Fibroblast of the aortic adventitia (primary cell): ENCODE measurements at places on chromosomes 5 and 9. TPM values are rescaled to one million over a fixed set of nuclear protein-coding genes. Genes with fewer than 3 reads are reported as not detected.
A peak's percentile ranks its signal among the peaks of the same experiment; 100 is the strongest.

Gene PCDHA12
- 0.09 and 0.33 TPM in 2 replicates for total RNA-seq

Gene PLAC8L1
- total RNA-seq = 0.98 TPM in 1 of 2 replicates, not detected in the other

Gene GRXCR2
- 0.09 TPM in 1 of 2 replicates, not detected in the other for total RNA-seq

Gene CFAP77
- not detected in 2 replicates for total RNA-seq

Gene RASA1
- total RNA-seq = 31.0 and 46.2 TPM in 2 replicates

Gene DBH
- not detected in 2 replicates for total RNA-seq

Gene GPSM1
- total RNA-seq = 25.9 and 48.5 TPM in 2 replicates

Gene SPAAR
- not detected in 2 replicates for total RNA-seq

DNA sequence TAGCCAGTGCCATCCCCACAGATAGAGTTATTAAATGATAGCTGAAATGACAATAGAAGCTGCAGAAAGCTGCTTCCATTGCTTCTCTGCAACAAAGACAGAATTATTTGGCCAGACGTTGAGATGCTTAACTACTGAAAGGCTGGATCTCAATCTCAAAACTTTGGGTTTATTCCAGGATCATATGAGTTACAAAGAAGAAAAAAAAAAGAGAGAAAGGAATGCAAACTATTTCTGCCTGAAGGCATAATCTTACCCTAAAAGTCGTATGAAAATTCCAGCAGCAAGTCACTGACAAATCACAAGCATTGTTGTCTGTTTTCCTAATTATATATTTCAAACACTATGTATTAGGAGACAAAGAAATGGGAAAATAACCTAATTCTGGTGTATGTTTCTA lies 12.8 kb upstream of the TYRP1 start:
- peak; percentile 77 for DNase-seq

DNA sequence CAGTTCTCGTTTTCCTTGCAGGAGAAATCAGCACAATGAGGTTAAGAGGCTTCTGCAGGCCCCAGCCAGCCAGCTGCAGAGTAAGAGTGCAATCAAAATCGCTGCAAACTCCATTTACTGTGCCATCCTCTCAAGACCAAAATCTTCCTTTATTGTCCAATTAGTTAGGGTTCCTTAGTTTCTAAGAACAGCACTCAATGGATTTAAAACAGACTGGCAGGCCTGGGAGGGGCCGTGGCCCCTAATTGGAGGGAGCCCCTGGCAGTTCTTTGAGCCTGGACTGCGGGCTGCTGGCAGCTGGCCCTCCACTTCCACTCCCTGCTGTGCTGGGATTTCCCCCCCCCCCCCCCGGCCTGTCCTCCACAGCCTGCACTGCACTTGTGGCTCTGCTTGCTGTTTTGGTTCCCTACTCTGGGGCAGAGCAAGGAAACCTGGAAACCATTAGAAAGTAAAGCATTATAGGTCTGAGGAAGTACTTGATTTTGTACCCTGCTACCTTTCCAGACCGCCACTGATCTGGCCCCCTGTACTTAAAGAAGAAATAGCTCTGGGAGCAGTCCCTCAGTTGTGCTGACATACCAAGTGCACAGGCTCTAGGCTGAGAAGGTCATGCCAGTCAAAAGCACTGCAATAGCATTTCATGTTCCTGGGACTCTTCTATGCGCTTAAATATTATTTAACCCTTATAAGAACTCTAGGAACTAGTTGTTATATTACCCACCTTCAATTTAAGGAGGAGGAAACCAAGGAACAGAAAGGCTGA lies 129.0 kb downstream of the APBA1 start:
- peak; percentile 4 for DNase-seq

GRCh38 chr9:133948131-133948530 lies 44.0 kb downstream of the VAV2 start:
- DNase-seq = no peak

- DNase-seq = no peak
These were observed 14.7 kb upstream of the CRHBP start for GRCh38 chr5:76938177-76938576.

GRCh38 chr5:154214371-154215106 lies 24.0 kb downstream of the GALNT10 start:
- DNase-seq = peak; percentile 71

DNA sequence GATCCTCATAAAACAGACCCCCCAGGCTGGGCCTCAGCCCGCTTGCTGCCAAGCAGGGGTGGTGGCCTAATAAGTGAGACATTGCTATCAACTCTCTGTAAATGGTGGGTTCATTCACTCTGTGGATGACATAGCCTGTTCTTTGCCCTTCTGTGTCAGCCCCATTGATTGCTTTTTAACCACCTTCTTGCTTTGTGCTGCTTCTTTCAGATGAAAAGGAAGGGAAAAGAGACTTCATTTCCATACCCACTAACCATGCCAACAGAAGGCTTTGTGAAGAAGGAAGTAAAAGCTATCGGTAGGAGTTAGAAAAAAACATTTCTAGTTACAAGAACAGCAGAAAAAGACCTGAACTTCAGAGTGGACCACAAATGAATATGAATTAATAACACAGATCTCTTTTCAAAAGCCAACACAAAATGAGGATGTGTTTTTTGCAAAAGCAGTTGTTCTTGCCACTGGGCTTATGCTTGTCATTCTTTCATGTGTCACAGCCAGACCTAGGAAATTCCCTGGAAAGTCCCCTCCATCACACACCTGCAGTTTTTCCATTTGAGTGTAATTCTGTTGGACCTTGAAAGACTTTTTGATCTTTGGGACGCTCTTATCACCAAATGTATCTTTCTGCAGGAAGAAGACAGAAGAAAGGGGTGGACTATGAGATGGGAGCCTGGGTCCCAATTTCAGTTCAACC lies 507.7 kb downstream of the CCDC171 start:
- no peak for DNase-seq

GRCh38 chr9:96109680-96110351 lies 192.2 kb downstream of the HSD17B3 start:
- peak; percentile 22 for DNase-seq

DNA sequence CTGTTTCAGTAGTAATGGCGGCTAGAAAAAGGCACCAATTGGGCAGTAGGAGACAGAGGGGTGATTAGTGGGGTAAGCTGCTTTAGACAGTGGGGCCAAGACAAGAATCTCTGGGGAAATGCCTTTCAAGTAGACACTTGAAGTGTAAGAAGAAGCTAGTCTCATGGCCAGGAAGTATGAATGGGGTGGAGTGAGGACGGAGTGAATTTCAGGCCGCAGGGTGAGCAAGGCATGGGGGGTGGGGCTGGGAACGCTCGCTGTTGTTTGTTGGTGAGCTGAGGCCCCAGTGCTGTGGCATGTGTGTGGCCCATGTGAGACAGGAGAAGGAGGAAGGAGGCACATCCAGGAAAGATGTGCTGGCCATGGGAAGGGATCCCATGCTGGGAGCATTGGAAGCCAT lies 149.2 kb upstream of the NFIL3 start:
- DNase-seq = no peak

DNA sequence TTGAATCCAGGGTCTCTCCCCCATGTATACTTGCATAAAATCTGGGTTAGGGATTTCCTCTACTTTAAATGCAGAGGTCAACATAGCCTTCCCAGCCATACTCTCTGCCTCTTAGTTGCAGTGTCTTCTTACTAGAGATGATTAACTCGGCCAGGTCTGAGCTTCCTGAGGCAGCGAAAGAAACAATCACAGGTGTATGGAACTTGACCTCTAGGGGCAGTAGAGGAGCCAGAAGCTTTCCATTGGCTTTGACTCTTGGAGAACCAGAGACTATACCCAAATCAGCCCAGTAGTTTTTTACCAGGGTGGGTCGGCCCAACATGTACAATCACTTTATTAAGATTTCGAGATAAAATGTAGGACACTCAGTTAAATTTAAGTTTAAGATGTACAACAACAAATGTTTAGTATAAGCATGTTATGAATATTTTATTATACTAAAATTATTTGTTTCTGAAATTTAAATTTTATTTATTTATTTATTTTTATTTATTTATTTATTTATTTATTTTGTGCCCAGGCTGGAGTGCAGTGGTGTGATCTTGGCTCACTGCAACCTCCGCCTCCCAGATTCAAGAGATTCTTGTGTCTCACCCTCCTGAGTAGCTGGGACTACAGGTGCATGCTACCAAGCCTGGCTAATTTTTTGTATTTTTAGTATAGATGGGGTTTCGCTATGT lies 48.0 kb upstream of the DMRT3 start:
- DNase-seq = no peak

DNA sequence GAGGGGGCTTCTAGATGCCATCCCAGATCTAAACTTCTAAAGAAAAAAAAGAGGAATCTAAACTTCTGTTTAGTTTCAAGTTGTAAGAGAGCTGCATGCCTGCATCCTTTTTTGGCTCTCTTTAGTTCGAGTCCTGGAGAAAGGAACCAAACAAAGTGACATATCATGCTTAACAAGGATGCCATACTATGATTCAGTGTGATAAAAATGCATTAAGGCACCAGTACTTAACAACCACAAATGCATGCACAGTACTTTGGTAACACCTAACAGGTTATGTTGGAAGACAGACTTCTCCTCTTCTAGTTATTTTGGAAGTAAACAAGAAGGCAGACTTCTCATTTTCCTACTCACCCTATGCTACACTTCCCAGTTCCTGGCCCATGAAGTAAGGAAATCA lies 27.3 kb downstream of the NME5 start:
- peak; percentile 25 for DNase-seq

DNA sequence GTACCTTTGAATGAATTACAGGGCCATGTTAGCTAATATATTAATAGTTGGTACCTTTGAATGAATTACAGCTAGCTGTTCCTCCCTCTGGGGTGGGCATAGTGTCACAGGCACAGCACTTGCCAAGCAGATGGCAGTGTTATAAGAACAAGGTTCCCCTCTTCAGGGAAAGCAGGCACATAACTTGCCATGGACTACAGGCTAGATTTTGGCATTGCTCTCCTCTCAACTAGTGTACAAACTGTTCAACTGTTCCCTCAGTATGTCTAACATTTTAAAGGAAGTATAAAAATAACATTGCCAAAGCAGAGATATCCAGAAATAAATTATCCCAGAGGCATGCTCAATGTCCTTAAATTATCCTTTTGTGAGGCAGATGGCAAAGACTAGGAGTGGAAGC lies 33.7 kb downstream of the ABITRAM start:
- DNase-seq = no peak

GRCh38 chr5:134503937-134504437 lies 21.5 kb upstream of the JADE2 start:
- peak; percentile 50 for DNase-seq

- DNase-seq = no peak
These were observed 134.2 kb downstream of the RNF180 start for GRCh38 chr5:64299805-64300204.

DNA sequence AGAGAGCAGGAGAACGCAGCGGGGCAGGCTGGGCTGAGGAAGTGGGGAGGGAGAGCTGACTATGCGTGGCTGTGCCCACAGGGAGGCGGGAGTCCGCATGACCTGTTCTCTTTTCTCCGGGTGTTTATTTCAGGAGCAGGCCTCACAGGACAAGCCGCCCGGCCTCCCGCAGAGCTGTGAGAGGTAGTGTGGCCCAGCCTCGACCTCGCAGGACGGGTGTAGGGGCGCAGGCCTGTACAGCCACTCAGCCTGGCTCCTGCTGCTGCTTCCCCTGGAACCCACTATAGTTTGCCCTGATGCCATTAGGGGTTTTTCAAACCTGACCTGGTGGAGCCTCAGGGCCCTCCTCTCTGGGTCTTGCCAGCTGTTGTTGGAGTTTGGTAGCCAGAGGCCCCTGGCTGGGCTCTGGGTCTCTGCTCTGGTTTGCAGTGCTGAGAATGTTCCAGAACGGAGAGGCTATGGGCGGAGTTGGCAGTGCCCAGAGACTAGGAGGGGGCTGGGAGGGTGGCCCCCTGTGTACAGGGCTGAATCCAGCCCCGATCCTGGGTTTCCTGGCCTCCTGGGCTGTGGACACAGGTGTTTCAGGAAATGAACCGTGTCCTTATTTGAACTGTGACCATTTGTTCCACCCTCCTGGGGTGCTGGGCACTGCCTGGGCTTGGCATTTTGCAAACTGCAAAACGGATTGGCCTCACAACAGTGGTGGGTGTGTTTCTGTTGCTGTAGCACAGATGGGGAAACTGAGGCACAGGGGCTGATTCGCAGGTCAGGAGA lies 78.8 kb downstream of the WNK2 start:
- DNase-seq = no peak

- DNase-seq = no peak
These were observed 134.6 kb downstream of the PIK3R1 start for GRCh38 chr5:68350176-68350575.

DNA sequence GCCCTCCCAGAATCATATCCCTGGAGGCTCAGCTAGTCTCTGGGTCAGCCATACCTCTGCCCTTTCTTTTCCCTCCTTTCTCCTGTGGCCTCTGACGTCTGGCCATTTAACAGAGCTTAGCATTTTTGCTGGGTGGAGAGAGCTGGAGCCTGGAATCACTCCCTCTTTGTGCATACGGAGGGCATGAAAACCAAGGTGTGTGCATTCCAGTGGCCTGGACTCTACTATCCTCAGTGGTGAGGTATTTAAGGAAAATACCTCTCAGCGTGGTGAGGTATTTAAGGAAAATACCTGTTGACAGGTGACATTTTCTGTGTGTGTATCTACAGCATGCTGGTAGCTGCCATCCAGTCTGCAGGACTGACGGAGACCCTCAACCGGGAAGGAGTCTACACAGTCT lies 27.5 kb downstream of the TGFBI start:
- DNase-seq = no peak

- DNase-seq = peak; percentile 63
These were observed 142.0 kb downstream of the ZCCHC7 start for GRCh38 chr9:37262410-37262809.

- no peak for DNase-seq
These were observed 123.5 kb upstream of the CD180 start for GRCh38 chr5:67319935-67320725.
